ENCODE measurements at places on chromosomes 5 and 9. TPM values are rescaled to one million over a fixed set of nuclear protein-coding genes. Genes with fewer than 3 reads are reported as not detected.

DNA sequence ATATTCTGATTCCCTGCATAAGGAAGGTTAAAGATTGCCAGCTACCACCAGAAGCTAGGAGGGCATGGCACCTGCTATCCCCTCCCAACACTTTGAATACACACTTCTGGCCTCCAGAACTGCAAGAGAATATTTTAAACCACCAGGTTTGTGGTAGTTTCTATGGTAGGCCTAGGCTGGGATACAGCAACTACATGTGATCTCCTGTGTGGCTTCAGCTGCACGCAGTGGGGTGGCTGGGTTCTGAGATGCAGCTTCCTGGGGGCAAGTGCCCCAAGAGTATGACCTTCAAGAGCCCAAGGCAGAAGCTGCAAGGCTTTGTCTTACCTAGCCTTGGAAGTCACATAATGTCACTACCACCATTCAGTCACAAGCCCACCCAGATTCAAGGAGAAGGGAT, 39.6 kb downstream of the GCNT4 start:
- DNase-seq = no peak

- DNase-seq = no peak
These were observed 597 bp upstream of the TMEM250 start for GRCh38 chr9:136119061-136119882.

DNA sequence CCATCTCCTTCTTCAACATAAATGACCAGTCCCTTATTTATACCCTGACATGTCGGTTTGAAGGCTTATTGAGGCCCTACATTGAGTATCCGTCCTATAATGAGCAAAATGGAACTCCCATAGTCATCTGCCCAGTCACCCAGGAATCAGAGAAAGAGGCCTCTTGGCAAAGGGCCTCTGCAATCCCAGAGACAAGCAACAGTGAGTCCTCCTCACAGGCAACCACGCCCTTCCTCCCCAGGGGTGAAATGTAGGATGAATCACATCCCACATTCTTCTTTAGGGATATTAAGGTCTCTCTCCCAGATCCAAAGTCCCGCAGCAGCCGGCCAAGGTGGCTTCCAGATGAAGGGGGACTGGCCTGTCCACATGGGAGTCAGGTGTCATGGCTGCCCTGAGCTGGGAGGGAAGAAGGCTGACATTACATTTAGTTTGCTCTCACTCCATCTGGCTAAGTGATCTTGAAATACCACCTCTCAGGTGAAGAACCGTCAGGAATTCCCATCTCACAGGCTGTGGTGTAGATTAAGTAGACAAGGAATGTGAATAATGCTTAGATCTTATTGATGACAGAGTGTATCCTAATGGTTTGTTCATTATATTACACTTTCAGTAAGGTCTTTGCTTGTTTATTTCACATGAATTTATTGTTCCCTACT, 38.2 kb upstream of the BTNL3 start:
- no peak for DNase-seq

- DNase-seq = no peak
These were observed 118.0 kb upstream of the OTULINL start for GRCh38 chr5:14463629-14464028.

GRCh38 chr9:76701441-76702039, 62.7 kb upstream of the PCA3 start:
- DNase-seq = no peak

- no peak for DNase-seq
These were observed 1.1 kb downstream of the EPB41L4B start for GRCh38 chr9:109319626-109320241.

GRCh38 chr9:31320494-31320893, 1063.9 kb upstream of the ACO1 start:
- no peak for DNase-seq

GRCh38 chr9:5113523-5113922, 71.9 kb downstream of the INSL6 start:
- no peak for DNase-seq

GRCh38 chr9:19759066-19759465, 29.8 kb downstream of the SLC24A2 start:
- no peak for DNase-seq

GRCh38 chr5:111280282-111280951, 56.2 kb downstream of the CAMK4 start:
- DNase-seq = no peak

GRCh38 chr5:135887881-135888614, 7.6 kb downstream of the IL9 start:
- no peak for DNase-seq

GRCh38 chr9:68794898-68795297, 89.9 kb downstream of the PIP5K1B start:
- no peak for DNase-seq

GRCh38 chr5:88787856-88788255, 95.1 kb downstream of the MEF2C start:
- no peak for DNase-seq

- DNase-seq = no peak
These were observed 1046.9 kb upstream of the WWC1 start for GRCh38 chr5:167244583-167244982.

- no peak for DNase-seq
These were observed 8.0 kb downstream of the VDAC1 start for GRCh38 chr5:133996683-133997252.

DNA sequence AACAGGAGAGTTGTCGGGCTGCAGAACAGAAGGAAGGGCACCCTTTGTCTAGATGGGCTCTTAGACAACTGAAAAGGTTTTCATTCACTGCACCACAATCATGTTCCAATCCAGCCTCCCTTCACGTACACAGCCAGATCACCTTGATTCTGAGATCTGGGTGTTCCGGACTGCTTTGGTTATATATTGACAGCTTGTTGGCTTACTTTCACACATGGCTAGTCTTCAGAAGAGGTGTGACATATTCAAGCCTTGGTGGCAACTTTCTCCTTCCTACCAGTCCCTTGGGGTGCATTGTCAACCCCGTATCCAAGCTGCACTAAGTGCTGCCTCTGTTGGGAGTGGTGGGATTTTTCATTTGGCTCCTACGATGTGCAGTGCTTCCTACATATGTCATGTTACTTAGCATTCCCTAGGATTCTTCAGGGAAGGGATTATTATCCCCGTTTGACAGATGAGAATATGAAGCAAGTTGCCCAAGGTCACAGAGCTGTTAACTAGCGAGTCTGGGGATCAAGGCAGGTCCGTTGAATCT, 100.6 kb downstream of the LIFR start:
- DNase-seq = no peak

Gene PDGFRB
- 362 TPM for total RNA-seq

Gene MYOZ3
- 0.81 TPM for total RNA-seq

Gene MEGF10
- 0.21 TPM for total RNA-seq

Gene MRPL36
- total RNA-seq = 26.2 TPM

Gene ZNF454
- 2.2 TPM for total RNA-seq

Gene BHMT
- total RNA-seq = 2.0 TPM
